ENCODE measurements at places on chromosomes 4 and X.

GRCh38 chr4:10590896-10591295, 93.7 kb downstream of the CLNK start:
- DNase-seq, result no peak

GRCh38 chr4:161655148-161655547, 508.7 kb downstream of the FSTL5 start:
- DNase-seq, result no peak

DNA sequence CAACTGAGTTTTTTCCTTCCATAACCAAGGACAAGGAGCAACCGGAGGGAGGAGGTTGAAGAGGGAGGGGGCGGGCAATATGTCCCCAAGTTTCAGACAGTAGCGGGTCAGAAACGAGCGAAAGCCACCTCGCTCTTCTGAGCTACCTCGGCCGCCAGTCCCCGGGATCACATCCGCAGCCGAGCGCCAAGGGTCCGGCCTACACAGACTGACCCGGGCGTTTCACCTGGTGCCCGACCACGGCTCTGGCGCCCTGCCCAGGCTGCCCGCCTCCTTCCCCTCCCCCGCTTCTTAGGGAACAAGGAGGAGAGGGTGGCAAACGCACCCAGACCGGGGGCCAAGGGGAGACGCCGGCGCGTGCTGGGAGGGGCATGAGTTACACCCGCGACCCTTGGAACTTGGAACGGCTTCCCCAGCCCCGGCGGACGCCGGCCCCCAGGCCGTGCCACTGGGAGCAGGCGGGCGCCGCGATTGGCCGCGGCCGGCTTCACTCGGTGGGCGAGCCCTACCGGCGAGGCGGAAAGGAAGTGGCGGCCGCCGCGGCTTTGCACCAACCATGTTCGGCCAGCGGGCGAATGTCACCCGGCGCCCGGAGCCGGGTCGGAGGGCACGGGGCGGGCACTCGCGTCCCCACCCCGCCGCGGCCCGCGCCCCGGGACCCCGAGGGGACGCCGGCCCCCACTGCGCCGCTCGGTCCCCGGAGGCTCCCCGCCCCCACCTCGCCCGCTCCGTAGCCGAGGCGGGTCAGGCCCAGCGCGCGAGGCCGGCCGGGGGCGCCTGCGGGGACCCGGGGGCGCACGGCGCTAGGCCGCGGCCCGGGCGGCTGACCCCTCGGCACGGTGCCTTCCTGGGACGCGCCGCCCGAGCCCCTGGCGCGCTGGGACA, 1.5 kb downstream of the IRF2 start:
- DNase-seq, result no peak

DNA sequence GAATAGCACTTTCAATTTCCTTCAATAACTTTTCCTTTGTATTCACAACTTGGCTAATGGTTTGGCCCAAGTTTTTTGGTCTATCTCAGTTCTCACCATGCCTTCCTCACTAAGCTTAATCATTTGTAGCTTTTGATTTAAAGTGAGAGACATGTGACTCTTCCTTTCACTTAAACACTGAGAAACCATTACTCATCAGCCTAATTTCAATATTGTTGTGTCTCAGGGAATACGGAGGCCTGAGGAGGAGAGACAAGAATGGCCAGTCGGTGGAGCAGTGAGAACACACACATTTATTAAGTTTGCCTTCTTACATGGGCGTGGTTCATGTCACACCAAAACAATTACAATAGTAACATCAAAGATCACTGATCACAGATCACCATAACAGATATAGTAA, 56.7 kb downstream of the TSPAN5 start:
- no peak for DNase-seq

GRCh38 chrX:30992381-30992904, 79.4 kb downstream of the FTHL17 start:
- DNase-seq, result no peak

- no peak for DNase-seq
Observed at GRCh38 chr4:137678796-137679195, 146.5 kb upstream of the PCDH18 start.

DNA sequence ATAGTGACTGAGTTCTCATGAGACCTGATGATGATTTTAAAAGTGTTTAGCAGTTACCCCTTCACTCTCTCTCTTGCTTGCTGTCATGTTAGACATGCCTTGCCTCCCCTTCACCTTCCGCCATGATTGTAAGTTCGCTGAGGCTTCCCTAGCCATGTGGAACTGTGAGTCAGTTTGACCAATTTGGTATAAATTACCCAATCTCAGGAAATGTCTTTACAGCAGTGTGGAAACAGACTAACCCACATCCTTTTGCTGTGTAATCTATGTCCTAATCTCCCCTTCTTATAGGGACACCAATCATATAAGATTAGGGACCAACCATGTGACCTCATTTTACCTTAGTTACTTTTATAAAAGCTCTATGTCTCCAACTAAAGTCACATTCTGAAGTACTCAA, 677.8 kb downstream of the ADGRL3 start:
- no peak for DNase-seq

DNA sequence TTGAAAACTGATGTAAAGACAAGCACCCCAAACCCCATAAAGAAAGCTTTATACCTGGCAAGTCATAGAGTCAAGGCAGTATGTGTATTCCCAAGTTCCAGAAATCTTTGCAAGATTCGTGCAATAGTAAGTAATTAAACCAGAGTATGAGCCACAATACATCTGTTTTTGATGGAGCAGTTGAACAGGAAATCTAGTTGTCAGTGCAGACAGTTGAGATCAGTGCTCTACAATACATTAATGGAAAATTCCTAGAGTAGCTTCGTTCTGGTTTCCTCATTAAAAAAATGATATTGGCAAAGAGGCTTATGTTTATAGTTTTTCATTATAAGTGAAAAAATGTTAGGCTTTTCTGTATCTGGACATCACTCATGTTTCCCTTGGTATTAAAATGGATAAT, 575.3 kb downstream of the TRIML1 start:
- DNase-seq, result no peak

DNA sequence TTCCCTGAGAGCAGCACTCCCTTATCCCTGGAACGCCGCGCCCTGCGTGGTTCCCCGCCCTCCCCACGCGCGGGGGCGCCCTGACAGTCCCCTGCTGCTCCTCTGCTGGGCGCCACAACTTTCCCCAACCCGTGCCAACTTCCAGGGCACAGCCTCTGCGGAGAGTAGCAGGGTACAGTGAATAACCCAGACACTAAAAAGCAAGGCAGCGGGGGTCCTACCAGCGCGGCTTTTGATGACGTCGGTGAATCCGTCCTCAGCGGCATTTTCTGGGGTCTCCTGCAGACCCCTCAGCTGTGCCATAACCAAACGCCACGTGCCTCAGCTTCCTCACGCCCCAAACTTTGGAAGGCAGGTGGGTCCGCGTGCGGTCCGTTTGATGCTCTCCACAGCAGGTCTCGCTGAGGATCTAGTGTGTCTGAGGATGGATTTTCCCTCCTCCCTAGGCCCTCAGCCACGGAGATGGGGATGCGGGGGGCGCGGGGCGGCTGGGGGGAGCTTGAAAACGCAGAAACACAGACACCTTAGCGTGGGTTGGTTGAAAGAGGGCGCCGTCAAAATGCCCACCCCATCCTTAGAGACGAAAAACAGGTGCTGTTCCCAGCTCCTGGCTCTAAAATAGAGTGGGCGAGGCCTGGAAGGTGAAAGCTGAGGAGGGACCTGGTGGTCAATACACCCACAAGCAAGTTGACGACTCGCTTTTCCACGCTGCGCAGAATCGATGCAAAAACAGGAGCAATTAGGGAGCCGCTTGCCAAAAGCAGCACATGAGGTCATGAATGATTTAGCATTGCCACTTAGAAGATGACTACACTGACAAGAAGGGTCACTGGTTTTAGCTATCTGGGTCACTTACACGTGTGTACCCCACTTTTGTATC, 405.6 kb downstream of the FAM47A start:
- no peak for DNase-seq

DNA sequence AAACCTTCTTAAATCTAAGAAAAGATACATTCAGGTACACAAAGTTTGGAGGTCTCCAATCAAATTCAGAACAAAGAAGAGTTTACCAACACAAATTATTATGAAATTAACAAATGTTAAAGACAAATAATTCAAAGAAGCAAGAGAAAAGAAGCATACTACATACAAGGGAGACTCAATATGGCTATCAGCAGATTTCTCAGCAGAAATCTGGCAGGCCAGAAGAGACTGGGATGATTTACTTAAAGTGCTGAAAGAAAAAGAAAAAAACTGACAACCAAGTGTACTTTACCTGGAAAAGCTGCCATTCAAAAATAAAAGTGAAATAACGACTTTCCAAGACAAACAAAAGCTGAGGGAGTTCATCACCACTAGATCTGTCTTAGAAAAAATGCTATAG, 64.4 kb upstream of the HTR2C start:
- no peak for DNase-seq

DNA sequence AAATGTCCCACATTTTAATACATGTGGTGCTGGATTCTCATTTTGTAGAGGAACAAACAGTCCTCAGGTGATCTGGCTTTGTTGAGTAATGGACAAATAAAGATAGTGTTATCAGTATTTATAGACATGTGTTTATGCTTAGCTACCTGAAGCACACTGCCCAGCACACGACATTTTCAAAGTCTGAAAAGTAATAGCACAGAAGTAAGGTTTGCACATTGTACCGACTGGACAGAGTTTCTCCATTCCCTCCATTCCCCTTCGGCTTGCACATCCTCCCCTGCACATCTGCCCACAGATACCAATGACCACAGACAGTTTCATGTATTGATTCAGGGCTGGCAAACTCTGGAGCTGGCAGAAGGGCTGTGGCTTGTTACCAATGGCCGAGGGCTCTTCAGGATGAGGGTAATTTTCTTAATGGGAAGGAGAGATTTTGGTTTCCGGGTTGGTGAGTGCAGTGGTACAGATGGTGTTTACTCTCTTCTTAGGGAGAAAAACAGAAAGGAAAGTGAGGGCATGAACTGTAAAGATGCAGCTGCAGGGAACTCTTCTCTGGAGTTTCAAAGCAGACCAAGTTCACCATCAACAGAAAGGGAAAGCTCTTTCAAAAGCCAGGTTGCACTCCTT, 2.3 kb downstream of the GRPR start:
- DNase-seq, result no peak

- DNase-seq, result no peak
Observed at GRCh38 chrX:124393238-124393637, 46.9 kb downstream of the SH2D1A start.

- DNase-seq, result no peak
Observed at GRCh38 chr4:44421330-44422065, 27.1 kb downstream of the KCTD8 start.

DNA sequence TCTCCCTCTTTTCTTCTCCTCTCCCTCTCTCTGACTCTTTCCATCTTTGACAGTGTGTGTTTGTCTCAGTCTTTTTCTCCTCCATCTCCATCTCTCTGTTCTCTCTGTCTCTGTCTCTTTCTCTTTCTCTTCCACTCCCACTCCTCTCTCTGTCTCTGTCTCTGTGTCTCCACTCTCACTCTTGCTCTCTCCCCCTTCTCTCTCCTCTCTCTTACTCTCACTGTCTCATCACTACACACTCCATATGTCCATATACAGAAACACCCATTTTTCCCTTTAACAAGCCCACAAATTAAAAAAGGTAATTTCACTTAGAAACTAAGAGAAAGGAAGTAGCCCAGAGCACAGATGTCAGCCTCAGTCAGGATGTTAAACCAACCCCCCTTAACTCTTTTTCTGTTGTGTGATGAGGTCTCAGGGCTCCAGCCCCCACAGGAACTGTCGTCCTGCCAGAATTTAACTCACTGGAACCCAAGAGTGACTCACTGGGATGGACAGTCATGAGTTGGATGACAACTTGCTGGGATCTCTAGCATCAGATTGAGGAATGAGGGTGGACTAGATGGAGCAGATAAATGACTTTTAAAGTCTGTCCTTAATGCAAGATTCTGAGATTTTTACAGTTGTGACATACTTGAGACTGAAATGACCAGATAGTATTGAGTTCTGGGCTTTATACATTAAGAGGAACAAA, 27.5 kb downstream of the OTUD6A start:
- no peak for DNase-seq

GRCh38 chr4:81930506-81931238, 443.1 kb downstream of the HNRNPD start:
- no peak for DNase-seq

DNA sequence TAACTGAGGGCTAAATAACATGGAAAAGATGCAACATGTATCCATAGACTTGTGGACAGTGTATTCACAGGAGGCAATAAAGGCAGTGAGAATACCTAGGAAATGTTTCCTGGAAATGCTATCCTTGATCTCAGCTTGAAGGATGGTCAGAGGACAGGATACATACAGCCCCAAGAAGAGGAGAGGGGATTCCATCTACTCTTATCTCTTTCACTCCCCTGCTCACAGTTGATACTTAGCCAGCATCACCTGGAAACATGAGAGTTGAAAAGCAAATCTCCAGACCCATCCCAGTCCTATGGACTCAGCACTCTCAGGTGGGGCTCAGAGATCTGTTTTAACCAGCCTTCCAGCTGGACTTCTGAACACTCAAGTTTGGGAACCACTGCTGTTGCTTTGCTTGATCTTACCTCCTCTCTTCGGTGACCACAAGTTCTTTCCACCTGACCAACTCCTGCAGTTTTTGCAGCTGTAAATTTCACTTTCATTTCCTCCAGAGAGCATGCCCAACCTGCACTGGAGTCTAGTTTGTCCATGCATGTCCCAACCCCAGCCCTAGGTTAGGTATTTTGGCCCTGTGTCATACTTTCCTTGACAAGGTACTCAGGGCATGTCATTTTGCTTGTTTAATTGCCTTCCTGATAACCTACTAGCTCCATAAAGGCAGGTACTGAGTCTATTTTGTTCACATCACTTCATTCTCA, 10.4 kb downstream of the RELL1 start:
- DNase-seq, result no peak

DNA sequence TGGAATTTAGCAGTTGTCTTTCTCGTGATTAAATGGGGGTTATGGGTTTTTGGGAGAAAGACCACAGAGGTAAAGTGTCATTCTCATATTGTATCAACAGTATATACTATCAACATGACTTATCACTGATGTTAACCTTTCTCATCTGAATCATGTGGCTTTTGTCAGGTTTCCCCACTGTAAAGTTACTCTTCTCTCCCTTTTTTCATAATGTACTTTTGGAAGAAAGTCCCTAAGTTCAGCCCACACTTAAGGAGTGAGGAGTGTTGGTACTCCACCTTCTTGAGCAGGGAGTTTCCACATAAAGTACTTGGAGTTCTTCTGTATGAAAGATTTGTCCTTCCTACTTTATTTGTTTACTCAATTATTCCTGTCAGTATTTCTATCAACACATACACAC, 169.9 kb downstream of the ZNF330 start:
- no peak for DNase-seq

DNA sequence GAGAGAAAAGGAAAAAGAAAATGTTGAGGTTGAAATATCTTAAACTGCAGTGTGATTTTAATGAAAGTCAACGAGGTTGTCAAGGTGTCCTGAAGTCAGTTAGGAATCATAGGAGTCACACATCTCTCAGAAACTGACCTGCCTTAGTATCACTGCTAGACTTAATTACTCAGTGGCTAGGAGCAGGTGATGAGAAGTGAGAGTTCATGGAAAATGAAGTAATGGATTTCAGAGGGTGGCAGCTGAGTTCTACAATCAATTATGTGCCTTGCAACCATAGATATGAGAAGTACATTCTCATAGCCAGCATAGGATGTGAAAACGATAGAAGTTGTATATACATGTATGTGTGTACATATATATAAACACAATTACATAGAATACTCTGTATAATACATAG, 1269.7 kb downstream of the FSTL5 start:
- no peak for DNase-seq

- no peak for DNase-seq
Observed at GRCh38 chr4:15665753-15666365, 10.7 kb upstream of the FBXL5 start.

All from stimulated activated CD8-positive, alpha-beta memory T cell treated with anti-CD3 and anti-CD28 coated beads, Interleukin-7, amount 100 ng/mL, for 4 hours (primary cell).